Right renal cortex interstitium (tissue), 3 donors: ENCODE measurements at places on chromosomes 13 and 19. TPM values are rescaled to one million over a fixed set of nuclear protein-coding genes. Genes with fewer than 3 reads are reported as not detected.

ZSCAN1 gene
- polyA plus RNA-seq, result 2.9 TPM

DLL3 gene
- polyA plus RNA-seq, result 0.55 TPM

PABPC3 gene
- polyA plus RNA-seq, result 1.4 TPM

ZNF229 gene
- 16.3 TPM for polyA plus RNA-seq

FGF22 gene
- 0.42 TPM for polyA plus RNA-seq

FUT2 gene
- polyA plus RNA-seq, result 0.96 TPM

DNA sequence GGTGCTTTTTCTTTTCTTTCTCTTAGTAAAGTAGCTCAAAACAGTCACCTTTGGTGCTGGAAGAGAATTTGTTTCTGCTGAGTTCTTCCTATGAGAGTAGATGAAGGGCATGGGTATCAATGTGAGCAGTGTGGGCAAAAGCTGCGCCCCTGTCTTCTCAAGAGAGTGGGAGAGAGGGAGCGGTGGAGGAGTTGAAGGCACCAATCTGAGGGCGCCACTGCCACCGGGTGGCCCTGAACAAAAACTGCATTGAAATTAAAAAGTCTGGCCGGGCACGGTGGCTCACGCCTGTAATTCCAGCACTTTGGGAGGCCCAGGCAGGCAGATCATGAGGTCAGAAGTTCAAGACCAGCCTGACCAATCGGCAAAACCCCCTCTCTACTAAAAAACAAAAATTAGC, 28.7 kb upstream of the EPHX3 start:
- no peak for DNase-seq

- DNase-seq, result no peak
Measured at GRCh38 chr13:104385404-104385803, 1319.2 kb upstream of the SLC10A2 start.

DNA sequence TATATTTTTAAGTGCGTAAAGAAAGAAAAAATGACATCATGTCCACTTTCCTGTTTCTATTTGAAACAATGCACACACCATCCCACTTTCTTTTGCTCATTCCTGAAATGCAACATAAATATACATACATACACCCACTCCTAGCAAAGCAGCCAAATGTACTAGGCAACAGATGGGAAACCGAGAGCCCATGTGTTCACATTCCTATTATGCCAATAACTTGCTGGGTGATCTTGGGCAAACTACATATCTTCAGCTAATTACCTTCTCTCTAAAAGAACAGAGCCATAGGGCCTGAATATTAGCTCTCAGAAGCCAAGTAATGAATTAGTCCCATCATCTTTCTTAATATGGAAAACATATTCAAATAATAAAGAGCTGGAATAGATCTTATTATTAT, 610.6 kb upstream of the ATXN8OS start:
- no peak for DNase-seq

- DNase-seq, result no peak
Measured at GRCh38 chr13:111961236-111961635, 105.7 kb upstream of the SOX1 start.

DNA sequence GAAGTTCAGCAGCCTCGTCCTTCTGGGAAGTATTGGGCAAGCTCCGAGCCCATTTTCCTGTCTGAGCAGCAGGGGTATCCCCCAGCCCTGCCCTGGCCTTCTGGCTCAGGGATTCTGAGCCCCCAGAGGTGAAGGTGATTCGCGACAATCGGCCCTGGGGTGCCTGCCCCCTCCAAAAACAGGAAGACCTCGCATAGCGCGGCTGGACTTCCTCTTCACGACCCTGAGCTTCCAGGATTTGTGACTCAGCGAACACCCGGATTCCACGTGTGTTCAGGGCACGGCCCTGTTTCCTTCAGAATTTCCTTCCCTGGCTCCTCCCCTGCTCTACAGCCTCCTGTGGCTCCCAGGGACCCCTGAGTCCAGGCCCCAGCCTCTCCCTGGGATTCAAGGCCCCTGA, at the start of gene SEMA6B:
TSS of gene SEMA6B (minus strand) at position 116 of the 400 bp plus-strand sequence. CDS start 1,227 bp downstream, outside the sequence.
- DNase-seq, result no peak

GRCh38 chr13:79246578-79246949, 159.5 kb downstream of the RBM26 start:
- DNase-seq, result no peak

DNA sequence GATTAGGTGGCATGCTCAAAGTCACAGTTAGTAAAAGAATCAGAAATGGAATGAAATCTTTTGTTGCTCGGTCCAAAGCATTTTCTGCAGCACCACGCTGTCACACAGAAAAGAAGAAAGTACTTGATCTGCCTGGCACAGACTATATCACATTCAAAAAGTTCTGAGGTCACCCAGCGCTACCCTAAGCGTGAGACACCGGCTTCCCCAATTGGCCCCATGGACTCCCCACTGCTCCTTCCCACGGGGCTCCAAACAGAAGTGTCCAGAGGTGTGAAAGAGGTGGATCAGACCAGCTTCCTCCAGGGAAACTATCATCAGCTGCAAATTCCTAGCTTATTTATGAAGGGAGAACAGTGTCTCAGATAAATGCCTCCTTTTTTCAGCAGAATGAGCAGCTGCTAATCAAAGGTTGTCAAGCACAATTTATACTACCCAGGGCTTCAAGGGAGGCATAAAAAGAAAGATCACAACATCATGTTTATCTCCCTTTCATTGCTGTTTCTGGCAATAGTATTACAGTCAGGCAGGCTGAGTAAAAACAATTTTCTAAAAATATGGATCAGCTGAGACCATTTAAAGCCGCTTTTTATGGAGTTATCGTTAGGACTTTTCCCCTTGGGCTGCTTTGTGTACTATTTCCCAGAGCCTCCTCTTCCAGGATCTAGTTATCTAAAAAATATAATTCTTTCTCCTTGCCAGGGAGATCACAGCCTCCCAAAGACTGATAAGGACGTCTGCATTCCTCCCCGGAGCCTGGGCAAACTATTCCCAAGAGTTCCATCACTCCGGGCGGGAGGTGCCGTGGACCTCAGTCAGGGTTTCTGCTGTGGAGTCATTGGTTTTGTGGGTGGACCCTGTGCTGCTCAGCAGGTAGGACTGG, 208.0 kb downstream of the LHFPL6 start:
- no peak for DNase-seq

- DNase-seq, result no peak
Measured at GRCh38 chr13:24196593-24197197, 36.2 kb downstream of the SPATA13 start.

DNA sequence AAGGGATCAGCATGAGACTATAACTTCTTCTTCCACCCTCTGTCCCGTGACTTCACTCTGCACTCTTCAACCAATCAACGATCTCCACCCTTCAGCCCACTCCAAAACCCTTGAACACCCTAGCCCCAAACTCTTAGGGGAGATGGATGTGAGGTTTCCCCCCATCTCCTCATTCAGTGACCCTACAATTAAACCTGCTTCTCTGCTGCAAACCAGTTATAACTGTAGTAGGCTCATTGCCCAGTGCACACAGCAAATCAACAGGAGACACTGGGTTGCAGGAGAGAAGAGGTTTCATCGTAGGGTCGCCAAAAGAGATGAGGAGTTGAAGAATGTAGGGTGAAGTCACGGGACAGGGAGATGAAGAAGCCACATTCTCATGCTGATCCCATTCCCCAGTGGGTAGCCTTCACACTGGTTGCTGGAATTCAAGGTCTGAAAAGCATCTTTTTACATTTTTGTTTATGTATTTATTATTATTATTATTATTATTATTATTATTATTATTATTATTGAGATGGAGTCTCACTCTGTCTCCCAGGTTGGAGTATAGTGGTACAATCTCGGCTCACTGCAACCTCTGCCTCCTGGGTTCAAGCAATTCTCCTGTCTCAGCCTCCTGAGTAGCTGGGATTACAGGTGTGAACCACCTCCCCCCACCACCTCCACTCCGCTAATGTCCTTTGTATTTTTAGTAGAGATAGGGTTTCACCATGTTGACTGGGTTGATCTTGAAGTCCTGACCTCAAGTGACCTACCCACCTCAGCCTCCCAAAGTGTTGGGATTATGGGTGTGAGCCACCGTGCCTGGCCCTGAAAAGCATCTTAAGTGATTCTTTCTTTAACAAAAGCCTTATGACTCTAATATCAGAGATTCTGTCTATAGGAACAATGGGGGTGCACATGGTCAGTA, 5.8 kb upstream of the CYP2S1 start:
- DNase-seq, result no peak

DNA sequence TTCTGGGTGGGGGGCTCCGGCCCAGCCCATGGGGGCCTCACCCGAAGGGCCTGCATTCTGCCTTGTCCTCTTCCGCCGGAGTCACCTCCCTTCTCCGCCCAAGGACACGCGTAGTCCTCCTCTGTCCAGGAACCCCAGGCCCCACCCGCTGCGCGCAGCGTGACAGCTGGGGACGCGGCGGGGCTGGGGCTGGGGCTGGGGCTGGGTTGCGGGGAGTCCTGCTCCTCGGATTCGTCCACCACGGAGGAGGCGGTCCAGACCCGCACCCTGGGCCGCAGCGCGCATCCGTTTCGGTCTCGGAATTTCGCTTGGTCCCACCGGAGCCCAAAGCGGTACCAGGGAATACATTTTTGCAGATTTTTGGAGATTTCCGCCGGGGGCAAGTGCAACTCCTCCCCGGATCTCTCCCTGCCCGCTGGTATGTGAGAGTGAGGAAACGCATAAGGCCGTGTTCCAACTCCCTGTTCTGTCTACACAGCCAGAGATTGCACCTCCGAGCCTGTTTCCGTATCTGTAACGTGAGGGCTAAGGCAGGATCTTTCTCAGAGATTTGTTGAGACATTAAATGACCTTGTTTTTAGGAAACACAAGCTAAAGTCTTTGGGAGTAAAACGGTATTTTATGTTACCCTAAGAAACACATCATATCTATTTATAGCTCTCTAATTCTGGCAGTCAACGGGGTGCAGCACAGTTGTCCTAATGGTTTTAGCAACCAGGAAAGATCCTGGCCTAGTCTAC, at the start of gene COX7A1:
TSS of gene COX7A1 (minus strand) at position 96 of the 740 bp plus-strand sequence. CDS start at position 56, 40 bp downstream.
- DNase-seq, result no peak

DNA sequence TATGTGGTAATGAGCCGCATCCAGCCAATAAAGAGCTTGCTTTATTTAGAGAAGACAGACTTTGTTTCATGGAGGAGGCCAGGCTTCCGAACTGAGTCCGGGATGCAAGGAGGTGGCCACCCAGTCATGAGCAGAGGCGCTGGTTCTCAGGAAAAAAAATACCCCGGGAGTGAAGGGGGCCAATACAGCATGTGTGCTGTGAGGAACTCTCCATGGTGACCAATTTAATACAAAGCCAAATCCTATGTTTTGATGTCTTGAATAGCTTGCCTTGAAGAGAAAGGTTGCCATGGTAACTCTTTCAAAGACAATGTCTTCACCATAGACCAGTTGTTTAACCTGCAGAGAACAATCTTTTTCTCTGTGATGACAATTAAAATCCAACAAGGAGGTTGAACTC, 43.4 kb upstream of the PDCD5 start:
- no peak for DNase-seq
